ENCODE measurements at places on chromosomes 12 and 14. TPM values are rescaled to one million over a fixed set of nuclear protein-coding genes. Genes with fewer than 3 reads are reported as not detected.

Gene IL26
- not detected for total RNA-seq

GRCh38 chr12:105750096-105750495, 388.7 kb downstream of the NUAK1 start:
- no peak for DNase-seq

DNA sequence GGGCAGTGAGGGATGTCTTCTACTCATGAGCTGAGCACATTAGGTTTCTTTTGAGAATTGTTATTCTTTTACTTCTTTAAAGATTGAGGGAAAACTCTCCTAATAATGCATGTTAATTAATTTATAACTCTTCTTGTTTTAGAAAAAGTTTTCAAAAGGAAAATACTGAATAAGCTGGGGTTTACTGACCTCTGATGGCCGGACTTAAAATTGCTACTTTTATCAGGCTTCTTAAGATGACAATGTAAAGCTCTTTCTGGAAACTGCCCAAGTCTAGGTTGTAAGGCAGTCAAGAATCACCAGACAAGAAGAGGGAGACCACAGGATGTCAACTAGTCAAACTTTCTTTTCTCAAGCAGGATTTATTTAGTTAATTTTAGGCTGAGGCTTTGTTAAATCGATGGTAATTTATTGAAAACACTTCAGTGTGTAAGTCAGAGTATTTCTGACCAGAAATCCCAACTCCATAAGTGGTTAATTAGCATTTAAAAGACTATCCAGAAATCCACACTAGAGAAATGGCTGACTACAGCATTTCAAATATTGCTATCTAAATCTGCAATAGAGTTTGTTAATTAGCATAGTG, 82.1 kb downstream of the AVPR1A start:
- no peak for DNase-seq

Gene ASCL1
- total RNA-seq: not detected

Gene ACVRL1
- 65.2 TPM for total RNA-seq

DNA sequence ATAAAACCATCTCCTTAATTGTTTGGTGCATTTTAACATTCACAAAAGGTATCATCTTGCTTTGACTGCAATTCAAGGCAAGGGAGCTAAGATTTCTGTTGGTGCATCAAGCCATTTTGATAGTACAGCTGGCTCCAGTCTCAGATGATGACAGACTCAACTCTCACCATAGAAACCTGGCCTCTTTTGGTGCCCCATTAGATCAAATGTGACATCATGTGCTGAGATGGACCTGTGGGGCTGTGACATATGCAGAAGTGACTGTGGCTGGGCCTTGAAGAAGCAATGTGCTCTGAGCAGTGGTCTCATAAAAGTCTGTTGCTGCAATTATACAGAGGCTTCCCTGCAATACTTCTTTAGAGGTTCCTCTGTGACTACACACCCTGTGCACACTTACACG, 88.4 kb downstream of the SLC2A13 start:
- no peak for DNase-seq

GRCh38 chr12:52867642-52868041, 18.8 kb upstream of the KRT78 start:
- DNase-seq: peak; percentile 83

Gene SSPN
- total RNA-seq: 114 TPM

GRCh38 chr12:2495417-2496112, 299.2 kb upstream of the FKBP4 start:
- no peak for DNase-seq

Gene RTN1
- total RNA-seq: 3.0 TPM

Gene SLC6A15
- total RNA-seq: not detected

DNA sequence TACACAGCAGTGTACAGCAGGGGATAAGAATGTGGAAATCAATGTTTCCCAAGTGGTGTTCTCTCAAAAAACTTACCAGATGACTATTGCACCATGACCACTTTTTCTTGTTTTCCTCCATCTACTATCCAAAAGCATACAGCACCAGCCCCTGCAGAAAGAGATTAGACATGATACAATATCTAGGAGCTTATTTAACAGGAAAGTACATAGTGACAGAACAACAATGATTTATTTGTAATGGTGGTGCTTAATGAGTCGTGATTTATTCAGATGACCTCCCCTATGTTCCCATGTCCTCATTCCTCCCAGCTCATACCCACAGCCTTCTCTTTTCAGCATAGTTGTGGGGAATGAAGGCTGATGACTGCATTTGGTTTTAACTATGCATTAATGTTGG, 413.6 kb downstream of the BTG1 start:
- no peak for DNase-seq

- no peak for DNase-seq
These were observed 15.4 kb upstream of the ASIC1 start for GRCh38 chr12:50041962-50042361.

Gene AQP2
- 0.09 TPM for total RNA-seq

- no peak for DNase-seq
These were observed 65.2 kb downstream of the PPP2R5E start for GRCh38 chr14:63478010-63478409.

GRCh38 chr14:100004392-100004791, 60.8 kb upstream of the EVL start:
- DNase-seq: no peak

Gene ANO2
- 11.5 TPM for total RNA-seq

Data from left cardiac atrium (tissue), 4 donors.